ENCODE measurements at places on chromosomes 2 and 18.

DNA sequence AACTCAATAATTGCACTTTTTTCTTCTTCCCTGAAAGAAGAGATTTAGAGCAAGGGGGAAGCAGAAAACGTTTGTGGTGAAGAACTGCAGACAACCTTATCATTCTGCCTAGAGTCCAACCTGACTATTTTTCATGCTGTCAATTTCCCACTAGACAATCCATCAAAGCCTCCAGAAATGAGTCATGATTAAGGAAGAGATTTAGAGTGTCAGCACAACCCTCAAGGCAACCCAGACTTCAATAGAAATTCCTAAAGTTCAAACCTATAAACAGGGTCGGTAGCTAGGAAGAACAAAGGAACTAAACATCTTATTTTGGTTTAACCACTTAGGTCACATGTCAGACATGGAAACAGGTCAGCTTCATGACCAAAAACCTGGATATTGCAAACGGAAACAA is 86.9 kb downstream of the SLC25A12 start:
- DNase-seq: no peak

DNA sequence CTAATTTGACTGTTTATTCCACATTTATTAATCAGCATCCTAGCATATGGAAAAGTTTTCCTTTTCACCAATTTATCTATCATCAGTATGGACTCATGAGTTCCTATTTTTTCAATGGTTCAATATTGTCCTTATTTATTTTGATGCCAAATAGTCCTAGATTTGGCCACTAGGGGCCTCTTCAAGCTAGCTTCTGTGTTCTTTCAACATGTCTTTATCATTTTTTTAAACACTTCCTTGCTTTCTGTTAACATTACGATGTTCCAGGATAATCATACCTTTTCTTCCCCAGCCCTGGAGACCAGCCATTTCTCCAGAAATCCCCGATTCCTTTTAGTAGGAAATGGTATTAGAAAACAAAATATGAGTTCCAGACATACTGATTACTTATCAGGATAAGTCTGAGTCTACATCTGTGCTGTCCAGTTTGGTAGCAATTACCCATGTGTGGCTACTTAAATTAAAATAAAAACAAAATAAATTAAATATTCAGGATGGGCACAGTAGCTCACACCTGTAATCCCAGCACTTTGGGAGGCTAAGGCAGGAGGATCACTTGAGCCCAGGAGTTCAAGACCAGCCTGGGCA is 70.6 kb downstream of the RPE start:
- peak; percentile 17 for DNase-seq

DNA sequence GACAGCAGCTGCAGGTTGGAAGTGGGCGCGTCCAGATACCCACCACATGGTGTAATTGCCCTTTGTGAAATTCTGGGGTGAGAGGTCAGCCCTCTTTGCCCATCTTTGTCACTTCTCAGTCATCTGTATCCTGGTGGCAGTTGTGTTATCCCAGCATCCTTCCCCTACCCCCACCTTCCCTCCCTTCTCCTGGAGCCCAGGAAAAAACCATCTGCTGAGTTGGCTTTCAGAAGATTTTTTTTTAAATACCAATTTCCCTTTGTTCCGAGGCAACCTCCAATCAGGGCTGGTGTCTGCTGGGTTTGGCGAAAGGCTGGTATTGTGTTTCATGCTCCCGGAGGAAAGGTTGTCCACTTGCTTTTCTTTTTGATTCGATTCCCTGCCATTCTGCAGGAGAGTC is 35.2 kb downstream of the SETBP1 start:
- no peak for DNase-seq

DNA sequence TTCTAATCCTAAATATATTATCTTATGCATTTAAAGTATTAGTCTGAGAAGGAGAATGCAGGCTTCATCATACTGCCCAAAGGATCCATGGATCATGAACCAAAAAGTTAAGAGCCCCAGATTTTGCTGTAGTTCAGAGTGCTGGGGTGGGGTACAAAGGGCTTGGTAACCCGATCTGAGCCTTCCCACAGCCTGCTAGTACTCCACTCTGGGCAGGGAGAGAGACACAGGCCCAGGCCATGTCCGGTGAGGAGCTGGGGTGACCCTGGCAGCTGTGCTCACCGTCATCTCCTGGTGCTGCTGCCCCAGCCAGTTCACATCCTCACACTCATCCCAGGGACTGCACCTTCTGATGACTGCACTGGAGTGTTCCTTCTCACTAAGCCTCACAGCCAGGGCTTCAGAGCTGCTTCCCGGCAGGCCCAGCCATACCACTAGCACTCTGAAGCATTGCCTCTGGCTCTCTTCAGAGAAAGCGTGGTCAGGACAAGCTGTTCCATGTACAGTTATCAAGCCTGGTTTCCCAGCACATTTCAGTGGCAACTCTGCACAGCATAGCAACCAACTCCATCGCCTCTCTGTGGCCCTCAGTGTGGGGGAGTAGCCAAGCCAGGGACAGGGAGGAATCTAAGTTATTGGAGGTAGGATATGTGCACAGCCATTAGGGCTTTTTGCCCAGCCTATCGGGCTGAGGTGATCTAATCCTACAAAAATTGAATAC is 189.0 kb upstream of the CTAGE1 start:
- no peak for DNase-seq

- DNase-seq: no peak
These were observed 146.3 kb downstream of the WDSUB1 start for GRCh38 chr2:159140070-159140769.

DNA sequence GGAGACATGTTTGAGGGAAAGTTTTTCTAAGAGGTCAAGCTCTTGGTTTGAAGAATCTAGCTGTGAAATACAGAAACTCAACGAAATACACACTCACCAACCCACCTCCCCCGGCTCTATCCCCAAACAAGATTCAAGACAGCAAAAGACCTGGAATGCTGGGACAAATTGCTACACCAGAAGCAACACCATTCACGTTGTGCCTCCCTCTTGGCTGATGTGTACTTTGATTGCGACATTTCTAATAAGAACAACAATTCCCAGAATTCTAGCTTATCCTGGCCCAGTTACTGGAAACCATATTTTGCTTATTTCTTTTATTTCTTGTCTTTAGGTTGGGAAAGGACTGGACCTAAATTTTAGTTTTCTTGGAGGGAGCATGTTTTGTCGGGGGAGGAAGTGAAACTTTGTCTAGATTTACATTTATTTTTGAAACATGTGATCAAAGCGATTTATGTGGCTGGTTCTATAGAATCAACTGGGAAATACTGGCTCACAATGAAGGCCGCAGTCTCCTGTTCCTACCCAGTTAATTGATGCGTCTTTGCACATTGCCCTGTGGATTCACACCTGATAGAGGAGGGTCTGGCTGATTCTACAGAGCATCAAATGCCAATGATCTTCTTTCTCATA is 29.6 kb upstream of the LPIN1 start:
- DNase-seq: no peak

- DNase-seq: no peak
These were observed 766.4 kb upstream of the ID2 start for GRCh38 chr2:7915302-7916091.

DNA sequence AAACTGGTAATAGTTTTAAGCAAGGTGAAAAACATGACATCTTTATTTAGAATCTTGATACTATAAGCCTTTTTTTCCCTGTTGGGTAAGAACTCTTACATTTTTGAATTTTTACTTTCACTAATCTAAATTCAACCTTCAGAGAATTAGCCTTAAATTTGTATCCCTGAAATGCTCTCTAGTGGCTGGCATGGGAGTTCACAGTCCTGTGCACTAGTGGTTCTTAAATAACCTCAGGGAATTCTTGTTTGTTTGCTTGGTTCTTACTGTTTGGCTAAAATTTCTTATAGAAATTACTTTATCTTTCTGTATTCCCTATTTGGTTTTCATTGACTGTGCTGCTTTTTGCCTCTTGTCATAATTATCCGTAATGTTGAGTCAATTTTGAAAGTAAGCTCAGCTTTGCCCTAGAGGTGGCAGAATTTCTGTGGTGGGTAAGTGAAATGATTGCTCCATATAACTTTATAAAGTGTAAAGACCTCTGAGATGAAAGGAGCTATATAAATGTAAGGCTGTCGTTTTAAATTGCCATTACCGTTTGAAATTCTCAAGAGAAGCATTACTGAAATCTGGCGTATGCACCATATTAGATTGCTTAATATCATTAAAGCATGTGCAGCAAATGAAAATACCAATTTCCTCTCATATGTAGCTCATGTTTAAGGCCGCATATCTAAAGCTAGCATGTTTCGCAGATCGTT is 391.3 kb upstream of the FIGN start:
- DNase-seq: no peak

- no peak for DNase-seq
These were observed 51.4 kb upstream of the ZNF516 start for GRCh38 chr18:76546436-76546835.

- no peak for DNase-seq
These were observed 50.8 kb downstream of the EDAR start for GRCh38 chr2:108938077-108938710.

- DNase-seq: no peak
These were observed 21.6 kb upstream of the TTC39C start for GRCh38 chr18:23992941-23993280.

- peak; percentile 40 for DNase-seq
These were observed 59.8 kb upstream of the SLC38A11 start for GRCh38 chr2:165015052-165015642.

DNA sequence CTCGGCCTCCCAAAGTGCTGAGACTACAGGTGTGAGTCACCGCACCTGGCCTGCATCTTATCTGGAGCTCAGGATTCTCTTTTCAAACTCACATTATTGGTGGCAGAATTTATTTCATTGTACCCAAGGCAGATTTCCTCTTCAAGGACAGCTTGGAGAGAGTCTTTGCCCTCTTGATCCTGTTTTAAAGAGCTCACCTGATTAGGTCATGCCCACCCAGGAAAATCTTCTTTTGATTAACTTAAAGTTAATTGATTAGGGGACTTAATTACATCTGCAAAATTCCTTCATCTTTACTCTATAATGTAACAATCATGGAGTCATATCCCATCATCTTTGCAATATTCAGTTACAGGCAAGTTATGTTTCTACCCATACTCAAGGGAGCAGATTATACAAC is 346.4 kb downstream of the EPHA4 start:
- no peak for DNase-seq

GRCh38 chr18:7568426-7568825 is 1.3 kb downstream of the PTPRM start:
- no peak for DNase-seq

Data from CD4-positive, alpha-beta T cell treated with Interleukin-21 for 1 hour (primary cell).